ENCODE measurements at places on chromosomes 11 and 22.

DNA sequence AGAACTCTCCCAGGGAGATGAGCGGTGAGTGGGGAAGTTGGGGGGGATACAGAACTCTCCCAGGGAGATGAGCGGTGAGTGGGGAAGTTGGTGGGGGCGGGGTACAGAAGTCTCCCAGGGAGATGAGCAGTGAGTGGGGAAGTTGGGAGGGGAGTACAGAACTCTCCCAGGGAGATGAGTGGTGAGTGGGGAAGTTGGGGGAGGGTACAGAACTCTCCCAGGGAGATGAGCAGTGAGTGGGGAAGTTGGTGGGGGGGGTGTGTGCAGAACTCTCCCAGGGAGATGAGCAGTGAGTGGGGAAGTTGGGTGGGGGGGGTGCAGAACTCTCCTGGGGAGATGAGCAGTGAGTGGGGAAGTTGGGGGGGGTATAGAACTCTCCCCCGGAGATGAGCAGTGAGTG is 186.5 kb downstream of the SHANK2 start:
- no peak for DNase-seq

GRCh38 chr22:37163575-37164504 is 14.1 kb upstream of the IL2RB start:
- peak; percentile 78 for DNase-seq

DNA sequence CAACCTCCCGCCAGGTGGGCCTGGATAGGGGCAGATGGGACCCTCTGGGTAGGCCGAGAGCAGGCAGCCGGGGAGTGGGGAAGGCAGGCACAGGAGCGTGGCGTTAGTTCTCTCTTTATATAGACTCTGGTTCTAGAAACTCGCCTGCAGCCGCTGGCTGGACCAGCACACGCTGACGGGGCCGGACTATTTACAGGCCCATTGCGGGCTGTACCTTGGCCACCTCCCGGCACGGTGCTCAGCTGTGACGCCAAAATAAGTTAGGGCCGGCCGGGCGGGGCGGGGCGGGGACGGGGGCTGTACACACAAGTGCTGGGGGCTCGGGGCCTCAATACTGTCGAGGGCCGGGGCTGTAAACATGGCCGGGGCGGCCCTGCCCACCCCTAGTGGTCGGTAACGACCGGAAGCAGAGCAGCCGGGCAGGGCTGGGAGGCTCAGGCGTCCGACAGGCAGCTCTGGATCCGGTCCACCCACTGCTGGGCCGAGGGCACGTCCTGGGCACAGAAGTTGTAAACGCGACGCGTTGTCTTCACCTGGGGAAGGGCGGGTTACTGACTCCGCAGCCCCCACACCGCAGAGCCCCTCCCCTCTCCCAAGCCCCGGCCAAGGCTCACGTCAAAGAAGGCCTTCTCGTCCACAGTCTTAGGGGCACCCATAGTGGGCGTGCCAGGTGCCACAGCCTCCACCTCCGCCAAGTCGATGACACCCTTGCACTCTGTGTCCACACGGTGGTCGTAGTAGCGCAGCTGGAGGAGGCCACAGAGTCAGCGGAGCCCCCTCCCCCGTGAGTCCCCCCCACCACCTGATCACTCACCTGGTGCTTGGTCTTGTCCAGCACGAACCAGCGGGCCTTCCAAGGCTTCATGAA is 27.9 kb downstream of the SBF1 start:
- DNase-seq: no peak

DNA sequence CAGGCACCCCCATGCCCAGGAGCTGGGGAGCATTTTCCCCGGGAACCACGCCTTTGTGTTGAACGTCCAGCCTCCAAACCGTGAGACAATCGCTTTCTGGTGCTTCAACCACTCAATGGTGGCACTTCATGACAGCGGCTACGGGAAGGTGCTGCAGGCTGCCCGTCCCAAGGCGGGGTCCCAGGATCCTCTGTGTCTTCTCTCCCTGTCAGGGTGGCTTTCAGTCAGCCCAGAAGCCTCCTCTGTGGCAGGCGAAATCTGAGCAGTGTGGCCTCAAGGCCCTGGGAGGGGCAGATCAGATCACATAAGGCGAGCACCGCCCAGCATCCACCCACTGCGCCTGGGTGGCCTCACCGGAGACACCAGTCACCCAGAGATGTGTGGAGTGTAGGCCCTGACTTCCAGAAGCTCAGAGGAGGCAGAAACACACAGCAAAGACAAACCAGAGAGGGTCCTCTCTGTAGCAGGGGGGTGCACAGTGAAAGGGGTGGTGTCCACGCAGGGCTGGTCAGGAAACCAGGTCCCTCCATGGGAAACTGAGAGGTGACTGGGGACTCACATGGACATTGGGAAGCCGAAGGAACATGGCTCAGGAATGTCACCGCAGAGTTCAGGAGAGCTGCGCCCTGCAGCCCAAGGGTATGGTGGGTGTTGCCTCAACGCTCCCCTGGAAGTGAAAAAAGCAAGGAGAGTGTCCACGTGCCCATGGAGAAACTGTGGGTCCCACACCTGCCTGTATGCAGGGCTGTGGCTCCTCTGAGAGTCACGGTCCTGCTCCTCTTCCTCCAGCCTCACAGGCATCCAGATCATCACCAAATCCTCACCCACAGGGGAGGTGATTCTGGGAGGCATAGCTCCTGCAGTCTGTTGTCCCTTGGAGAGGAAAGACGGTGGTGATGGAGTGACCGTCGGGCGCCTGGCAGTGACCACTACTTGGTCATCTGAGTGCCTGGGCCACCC is 1420.7 kb downstream of the TBC1D22A start:
- no peak for DNase-seq
